ENCODE measurements at places on chromosomes 6 and 20.

- DNase-seq, result no peak
Measured at GRCh38 chr6:162290846-162291465, 436.6 kb downstream of the PRKN start.

DNA sequence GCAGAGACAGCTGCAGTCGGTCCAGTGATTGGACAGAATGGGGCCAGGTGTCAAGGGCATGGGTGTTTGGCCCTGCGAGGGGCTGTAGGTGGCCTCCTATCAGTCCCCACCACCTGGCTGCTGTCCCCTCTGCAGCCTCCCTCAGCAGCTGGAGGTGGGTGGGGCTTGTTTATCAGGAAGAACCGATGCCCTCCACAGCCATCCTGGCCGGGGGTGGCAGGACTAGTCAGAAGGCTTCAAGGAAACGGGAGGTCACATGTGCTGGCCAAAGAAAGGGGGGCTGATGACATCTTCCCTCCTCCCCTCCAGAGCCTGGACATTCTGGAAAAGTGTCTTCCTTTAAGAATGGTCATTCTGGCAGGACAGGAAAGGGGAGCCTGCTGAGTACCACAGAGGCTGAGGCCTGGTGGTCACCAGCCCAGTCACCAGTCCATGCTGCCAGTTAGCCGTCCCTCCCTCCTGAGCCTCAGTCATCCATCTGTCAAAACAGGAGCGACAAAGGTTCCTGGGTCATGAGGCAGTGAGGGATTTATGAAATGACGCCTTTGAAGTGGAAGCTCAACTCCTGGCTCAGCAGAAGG lies 4.1 kb downstream of the FAM210B start:
- no peak for DNase-seq

DNA sequence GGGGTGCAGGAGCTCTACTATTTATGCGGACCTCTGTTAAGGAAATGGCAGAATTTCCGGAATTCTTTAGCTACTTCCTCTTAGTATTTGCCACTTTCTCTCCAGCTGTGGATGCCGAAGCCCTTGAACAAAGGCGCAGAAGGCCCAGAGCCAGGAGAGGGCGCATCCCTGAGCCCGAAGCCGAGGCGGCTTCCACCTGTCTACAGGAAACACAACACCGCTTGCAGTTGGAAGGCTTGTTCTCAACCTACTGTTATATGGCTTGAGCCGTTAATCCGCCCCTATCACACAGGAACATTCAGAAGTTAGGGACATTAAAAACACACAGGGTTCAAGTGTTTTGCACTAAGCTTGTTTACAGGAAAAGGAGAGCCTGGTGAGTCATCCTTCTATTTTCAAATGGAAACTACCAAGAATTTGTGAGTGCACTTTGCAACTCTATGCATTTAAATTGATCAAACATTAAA lies 417.1 kb downstream of the BCKDHB start:
- no peak for DNase-seq

- no peak for DNase-seq
Measured at GRCh38 chr20:1806456-1806855, 88.8 kb upstream of the SIRPA start.

- no peak for DNase-seq
Measured at GRCh38 chr20:24870057-24870456, 79.0 kb upstream of the CST7 start.

- DNase-seq, result no peak
Measured at GRCh38 chr6:144159223-144159622, 8.9 kb downstream of the STX11 start.

DNA sequence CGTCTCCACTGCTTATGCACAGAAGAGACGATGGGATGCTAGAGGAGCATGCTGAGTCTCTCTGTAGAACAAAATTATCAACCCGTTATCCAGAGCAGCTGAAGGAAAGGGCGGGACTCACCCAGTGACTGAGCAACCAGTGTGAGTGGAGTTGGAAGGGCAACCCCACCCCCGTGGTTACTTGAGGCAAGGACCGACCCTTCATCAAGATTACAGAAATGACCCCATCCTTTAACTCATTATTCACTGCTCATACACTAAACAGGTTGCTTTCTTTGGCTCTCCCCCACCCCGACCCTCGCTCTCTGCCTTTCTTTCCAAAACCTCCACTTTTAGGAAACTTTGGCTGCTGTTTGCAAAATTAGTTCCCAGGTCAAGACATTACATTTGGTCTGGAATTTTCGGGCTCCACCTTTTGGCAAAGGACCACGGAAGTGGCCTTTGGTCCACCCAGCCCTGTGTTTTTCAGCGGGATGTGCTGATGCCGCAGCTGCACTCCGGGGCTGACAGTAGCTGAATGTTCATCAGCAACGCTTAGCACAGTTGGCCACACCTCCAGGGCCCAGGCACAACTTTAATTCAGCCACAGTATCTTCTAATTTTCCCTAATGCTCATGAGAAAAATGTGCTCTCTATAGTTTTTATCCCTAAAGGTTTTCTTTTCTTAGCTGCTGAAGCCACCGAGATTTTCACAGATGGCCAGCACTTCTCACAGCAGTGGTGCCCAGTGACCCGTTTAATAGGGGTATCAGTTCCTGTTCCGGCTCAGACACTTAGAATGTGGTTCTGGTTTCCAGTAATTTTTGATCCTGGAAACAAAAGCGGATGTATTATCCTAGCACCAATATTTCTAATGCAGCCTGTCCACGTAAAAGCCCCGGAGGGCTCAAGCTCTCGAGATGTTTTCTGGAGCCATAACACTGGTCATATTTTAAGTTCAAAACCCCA lies 103.6 kb upstream of the NXT1 start:
- no peak for DNase-seq

- no peak for DNase-seq
Measured at GRCh38 chr6:160943997-160944396, 47.6 kb upstream of the MAP3K4 start.

- DNase-seq, result no peak
Measured at GRCh38 chr6:168100803-168101589, 22.0 kb upstream of the FRMD1 start.

GRCh38 chr20:52867305-52867704 lies 104.9 kb upstream of the TSHZ2 start:
- DNase-seq, result no peak

DNA sequence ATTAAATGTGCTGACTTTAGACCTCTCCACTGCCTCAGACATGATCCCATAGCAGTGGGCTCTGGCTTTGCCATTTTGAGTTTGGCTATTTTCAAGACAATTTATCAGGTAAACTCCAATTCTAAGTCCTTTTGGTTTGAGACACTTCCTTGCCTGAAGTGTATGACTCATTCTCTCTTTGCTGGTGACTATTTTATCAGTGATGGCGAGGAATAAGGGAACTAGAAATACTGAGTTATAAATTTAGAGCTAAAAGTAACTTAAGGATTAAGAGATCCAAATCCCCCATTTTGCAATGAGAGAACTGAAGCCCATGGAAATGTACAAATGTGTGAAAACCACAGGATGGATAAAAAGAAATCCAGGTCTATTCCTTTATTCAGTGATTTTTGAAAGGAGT lies 30.9 kb upstream of the CD83 start:
- no peak for DNase-seq

DNA sequence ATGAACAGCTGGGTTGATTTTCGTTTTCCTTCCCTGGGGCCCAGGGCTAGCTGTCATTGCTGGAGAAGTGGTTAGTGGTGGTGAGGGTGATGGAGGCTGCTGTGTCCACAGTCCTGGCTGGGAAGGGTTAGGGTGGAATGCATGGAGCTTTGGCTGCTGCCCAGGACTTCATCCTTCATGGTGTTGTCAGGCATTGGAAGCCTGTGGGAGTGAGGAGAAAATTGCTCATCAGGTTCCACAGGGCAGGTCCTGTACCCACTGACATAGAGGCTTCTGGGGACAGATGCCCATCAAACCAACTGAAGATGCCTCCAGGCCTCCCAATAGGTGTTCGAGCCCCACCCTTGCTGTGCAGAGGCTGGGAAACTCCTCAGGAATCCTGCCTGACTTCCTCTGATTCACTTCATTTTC lies 262.4 kb upstream of the SUPT3H start:
- DNase-seq, result no peak

- no peak for DNase-seq
Measured at GRCh38 chr20:23270382-23270911, 80.1 kb upstream of the NXT1 start.

DNA sequence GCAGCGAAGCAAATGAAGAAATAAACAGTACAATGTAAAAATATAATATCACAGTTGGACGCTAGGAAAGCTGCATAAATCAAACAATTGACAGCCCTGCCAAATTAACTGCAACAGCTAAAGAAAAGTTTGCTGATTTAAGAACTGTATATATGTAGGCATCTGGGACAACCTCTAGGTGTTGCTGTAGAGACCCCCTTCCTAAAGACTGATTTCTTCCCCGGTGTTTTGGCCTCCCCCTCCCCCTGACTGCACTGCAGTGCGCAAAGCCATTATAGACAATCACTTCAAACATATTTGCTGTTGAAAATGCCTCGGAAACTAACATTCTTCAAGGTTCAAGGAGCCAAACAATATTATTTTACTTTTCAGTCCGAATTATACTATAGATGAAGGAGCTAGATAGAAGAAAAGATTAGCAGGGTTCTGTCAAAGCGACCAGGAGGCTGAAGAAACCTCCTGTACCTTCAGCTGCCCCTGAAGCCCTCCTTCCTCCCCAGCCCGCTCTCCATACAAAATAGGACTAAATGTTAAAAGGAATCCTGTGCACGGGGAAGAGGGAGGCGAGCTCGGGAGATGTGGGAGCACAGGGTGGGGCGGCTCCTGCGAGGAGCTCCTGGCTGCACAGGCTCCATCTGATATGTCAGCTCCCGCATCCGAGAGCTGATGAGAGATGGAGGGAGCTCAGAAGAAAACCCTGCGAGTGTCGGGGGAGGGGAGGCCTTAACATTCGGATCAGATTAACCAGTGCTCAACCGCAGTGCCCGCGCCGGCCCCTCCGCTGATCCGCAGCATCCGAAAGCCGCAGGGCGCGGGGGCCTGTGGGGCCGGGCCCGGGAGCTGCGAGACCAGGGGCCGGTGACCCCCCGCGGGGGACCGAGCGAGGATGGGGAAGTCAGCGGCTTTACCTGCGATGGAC lies 822 bp downstream of the ELOVL4 start:
- no peak for DNase-seq

GRCh38 chr6:145155411-145155810 lies 579.9 kb downstream of the EPM2A start:
- no peak for DNase-seq

GRCh38 chr20:34506480-34506879 lies 9.7 kb upstream of the DYNLRB1 start:
- no peak for DNase-seq

GRCh38 chr6:2412731-2413130 lies 167.3 kb upstream of the GMDS start:
- no peak for DNase-seq

DNA sequence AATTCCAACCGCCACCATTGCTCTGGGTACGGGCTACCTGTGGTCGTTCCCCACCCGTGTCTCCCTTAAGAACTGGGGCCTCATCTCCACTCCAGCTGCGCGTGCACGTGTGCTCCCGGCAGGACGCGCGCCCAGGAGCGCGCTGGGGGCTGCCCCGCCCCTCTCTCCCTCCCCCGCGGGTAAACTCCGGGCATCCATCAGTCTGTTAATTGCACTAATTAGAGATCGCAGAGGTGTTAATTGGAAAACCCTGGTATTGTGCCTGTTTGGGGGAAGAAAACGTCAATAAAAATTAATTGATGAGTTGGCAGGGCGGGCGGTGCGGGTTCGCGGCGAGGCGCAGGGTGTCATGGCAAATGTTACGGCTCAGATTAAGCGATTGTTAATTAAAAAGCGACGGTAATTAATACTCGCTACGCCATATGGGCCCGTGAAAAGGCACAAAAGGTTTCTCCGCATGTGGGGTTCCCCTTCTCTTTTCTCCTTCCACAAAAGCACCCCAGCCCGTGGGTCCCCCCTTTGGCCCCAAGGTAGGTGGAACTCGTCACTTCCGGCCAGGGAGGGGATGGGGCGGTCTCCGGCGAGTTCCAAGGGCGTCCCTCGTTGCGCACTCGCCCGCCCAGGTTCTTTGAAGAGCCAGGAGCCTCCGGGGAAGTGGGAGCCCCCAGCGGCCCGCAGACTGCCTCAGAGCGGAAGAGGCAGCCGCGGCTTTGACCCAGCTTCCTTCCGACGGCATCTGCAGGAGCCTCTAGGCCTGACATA lies 14.4 kb downstream of the FOXP4 start:
- DNase-seq, result no peak

DNA sequence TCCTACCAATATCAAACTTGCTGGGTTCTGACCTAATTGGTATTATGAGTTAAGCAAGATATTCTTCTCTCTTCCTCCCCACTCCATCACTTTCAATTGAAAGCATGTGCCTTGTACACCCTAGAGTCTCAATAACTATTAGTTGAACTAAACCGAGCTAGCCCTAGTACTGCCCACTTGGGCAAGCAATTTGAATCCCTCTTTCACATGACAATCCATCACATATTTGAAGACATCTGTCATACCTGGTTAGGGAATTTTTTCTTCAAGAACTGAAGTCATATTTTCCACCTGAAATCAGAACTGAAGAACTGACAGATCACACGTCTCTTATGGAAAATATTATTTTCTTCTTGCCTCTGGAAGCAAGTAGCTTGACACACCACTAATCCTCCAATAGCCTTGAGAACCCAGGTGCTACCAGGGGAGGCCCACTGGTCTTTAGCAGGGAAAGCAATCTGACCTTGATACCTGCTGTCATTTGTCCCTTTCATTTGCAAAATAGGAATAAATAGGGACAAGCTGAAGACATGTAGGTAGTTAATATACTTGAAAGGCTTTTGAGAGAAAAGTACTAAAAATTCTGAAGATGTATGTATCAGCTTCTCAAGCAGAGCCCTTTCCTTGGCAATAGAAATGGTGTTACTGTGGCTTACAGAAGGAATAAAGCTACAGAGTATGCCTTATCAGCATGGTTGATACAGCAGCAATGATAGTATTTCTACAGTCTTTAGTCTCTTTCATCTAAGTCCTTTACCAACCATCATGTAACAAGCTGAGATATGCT lies 71.4 kb downstream of the GJA10 start:
- no peak for DNase-seq

GRCh38 chr20:20027284-20027683 lies 10.1 kb downstream of the NAA20 start:
- DNase-seq, result no peak

GRCh38 chr6:131651782-131652181 lies 14.7 kb downstream of the ENPP3 start:
- no peak for DNase-seq

DNA sequence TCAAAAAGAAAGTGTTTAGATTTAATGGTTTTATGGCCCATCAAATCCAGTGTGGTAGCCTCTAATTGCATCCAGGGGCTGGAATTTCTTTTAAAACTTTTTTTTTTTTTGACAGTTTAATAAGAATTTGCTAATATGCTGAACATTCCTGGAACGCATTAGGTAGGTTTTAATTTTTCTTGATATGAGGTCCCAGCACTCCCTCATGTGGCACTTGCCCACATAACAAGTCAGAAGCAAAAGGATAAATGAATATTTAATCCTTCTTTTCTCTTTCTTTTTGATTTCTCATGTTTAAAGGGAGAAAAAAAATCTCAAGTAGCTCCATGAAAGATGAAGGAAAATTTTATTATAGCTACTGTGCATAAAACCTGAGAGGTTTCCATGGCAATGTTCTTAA lies 13.5 kb downstream of the HAO1 start:
- DNase-seq, result no peak

GRCh38 chr6:165713845-165714466 lies 50.9 kb upstream of the PDE10A start:
- DNase-seq, result no peak

Measured in HS-27A (cell line).